Hypothalamus (tissue), 51 donors: ENCODE measurements at places on chromosomes 12 and 14.

DNA sequence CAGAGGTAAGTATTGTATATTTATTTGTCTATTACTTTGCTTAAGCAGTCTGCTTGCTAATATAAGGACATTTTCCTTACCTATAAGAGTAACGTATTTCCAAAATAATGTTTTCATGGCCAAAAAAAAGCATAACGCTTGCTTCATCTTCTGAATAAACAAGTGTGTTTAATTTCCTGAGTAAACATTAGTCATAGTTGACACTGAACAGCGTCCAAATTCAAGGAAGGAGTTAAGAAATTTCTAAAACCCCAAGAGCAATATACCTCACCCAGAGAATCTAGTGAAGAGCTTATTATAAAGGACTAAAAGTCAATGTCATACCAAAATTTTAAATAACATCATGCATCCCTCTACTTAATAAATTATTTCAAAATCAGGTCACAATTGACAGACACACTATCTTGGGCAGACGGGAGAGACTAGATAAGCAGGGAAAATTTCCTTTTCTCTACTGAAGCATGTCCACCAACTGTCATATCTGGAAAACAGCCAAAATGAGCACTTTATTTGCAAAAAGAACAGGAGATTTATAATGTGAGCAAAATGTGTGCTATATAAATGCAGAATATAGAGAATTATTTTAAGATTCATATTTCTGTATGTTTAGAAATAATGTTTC lies 25.1 kb downstream of the ANKS1B start:
- no peak for DNase-seq

- DNase-seq: no peak
Observed at GRCh38 chr12:14995583-14996425, 23.0 kb downstream of the PDE6H start.

DNA sequence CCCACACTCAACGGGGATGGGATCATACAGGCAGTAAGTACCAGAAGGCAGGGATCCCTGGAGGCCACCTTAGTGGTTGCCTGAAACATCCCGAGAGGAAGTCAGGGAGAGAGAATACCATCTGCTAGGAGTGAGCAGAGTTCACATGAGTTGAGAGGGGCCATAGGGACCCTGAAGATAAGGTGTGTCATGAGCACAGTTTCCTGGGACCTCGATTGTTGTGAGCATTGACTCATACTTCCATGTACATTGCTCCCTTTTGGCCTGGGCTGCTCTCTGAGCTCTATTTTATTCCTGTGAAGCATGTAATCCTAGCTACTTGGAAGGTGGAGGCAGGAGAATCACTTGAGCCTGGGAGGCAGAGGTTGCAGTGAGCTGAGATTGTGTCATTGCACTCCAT lies 120.5 kb downstream of the TBC1D30 start:
- DNase-seq: no peak

DNA sequence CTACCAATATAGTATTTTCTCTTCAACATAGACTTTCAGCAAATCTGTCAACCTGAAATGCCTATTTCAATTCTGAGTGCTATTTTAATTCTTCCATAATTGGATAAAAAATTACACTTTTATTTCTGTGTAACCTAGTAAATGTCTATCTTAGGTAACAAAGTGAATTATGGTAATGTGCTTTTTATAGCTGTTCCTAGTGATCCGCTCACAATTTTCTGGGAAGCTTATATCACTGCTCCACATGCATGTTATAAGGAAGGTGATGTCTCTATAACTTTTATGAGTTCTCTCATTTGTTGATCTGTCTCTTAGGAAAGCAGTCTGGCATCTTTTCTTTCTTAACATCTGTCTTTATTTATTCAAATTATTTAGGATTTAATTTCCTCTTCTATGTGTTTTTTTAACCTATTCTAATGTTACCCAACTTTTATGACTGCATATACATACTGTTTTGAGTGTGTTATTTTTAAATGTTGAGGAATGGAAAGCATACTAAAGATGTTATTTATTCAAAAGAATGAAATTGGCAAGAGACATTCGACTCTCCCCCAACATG lies 777.1 kb upstream of the MDGA2 start:
- DNase-seq: no peak

GRCh38 chr14:55332654-55333570 lies 61.7 kb downstream of the FBXO34 start:
- no peak for DNase-seq

- DNase-seq: no peak
Observed at GRCh38 chr12:57216014-57216911, at the start of gene NXPH4. Gene NXPH4, plus strand, starts transcription at chr12:57216794. Its CDS starts 176 bp downstream, at chr12:57216970.

GRCh38 chr14:42140001-42140400 lies 533.3 kb downstream of the LRFN5 start:
- DNase-seq: no peak

GRCh38 chr14:84533791-84534190 lies 996.2 kb upstream of the FLRT2 start:
- DNase-seq: no peak

- no peak for DNase-seq
Observed at GRCh38 chr12:111798182-111798581, 31.4 kb downstream of the ALDH2 start.
